ENCODE measurements at places on chromosomes 1 and 21.

DNA sequence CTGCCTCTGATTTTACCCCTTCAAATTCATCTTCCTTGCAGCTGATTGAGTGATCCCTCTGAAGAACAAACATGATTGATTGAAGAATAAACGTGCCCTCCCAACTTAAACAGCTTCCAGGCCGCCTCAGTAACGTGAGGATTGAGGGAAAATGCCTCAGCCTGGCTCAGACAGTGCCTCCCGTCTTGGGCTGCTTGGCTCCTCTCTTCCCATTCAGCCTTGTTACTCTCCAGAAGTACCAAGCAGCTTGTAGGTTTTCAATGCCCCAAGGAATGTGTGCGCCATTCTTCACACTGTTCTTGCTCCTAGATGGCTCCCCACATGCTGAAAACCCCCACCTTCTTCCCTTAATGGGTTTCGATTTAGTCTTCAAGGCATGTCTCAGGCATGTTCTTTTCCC is 51.8 kb downstream of the ST6GALNAC5 start:
- DNase-seq: no peak

GRCh38 chr1:55538428-55538827 is 323.3 kb upstream of the USP24 start:
- no peak for DNase-seq

DNA sequence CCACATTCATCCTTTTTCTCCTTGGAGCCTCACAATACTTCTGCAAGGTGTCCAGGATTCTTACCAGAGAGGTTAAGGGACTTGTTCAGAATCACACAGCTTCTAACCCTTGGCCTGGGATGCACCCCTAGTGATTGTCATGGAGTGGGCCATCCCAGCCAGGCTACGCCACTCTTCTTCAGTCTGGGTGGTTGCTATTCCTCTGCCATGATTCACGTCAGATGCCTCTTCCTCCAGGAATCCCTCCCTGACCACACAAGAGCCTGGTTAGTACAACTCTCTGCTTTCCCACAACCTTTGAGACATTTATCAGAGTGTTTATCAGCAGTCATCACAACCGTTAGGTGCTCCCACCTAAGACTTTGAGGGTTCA is 121.8 kb downstream of the EPHB2 start:
- no peak for DNase-seq

DNA sequence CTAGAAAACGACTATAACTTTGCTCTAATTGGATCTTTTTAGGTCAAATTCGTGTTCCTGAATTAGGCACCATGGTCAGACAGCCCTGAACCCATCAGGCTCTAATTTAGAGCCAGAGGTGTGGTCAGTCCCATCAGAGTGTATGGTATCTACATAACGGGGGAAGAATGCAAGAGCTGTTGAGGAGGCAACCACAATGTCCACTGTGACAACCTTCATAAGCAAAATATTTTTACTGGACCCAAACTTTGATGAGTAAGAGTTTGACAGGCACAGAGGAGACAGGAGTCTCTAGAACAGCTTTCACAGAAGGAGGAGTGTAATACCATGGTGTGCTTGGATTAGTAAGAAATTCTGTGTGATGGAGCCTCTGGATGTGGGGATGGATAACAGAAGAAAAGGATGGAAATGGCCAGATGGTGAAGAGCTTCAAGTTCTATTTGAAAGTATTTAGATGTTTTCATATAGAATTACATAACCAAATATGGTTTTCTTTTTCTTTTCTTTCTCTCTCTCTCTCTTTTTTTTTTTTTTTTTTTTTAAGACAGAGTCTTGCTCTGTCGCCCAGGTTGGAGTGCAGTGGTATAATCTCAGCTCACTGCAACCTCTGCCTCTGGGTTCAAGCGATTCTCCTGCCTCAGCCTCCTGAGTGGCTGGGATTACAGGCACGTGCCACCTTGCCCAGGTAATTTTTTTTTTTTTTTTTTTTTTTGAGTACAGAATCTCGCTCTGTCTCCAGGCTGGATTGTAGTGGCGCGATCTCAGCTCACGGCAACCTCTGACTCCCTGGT is 24.9 kb downstream of the UBE2U start:
- peak; percentile 49 for DNase-seq
